ENCODE measurements at places on chromosomes 16 and 17.

- DNase-seq, result no peak
These were observed 89.6 kb downstream of the CDC27 start for GRCh38 chr17:47099451-47099986.

- DNase-seq, result no peak
These were observed 5.1 kb upstream of the KRT16 start for GRCh38 chr17:41617698-41618097.

GRCh38 chr17:50817838-50818237 is 17.5 kb upstream of the WFIKKN2 start:
- no peak for DNase-seq

DNA sequence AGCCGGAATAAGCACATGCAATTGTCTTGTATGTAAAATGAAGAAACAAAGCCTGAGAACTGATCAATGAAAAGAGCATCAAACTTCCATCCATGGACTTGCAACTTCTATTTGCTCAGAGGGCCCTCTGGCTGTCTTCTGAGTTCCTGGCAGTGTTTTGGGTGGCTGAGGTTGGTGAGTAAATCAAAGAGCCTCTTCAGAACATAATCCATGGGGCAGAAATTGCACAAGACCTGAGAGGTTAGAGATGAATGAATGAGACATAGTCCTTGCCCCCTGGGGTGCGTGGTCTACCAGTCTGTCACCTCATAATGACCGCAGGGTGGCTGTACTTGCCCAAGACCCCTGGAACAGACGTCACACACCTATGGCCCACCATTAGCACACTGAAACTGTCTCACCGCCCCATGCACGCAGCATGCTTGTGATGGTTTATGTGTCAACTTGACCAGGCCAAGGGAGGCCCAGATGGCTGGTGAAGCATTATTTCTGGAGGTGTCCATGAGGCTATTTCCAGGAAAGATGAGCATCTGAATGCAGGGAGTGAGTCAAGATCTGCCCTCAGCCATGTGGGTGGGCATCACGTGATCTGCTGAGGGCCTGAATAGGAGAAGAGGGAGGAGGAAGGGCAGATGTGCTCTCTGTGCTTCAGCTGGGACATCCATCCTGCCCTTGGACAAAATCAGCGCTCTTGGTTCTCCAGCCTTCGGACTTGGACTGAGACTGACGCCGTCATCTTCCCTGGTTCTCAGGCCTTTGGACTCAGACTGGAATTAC is 8.3 kb downstream of the PIK3R6 start:
- no peak for DNase-seq

DNA sequence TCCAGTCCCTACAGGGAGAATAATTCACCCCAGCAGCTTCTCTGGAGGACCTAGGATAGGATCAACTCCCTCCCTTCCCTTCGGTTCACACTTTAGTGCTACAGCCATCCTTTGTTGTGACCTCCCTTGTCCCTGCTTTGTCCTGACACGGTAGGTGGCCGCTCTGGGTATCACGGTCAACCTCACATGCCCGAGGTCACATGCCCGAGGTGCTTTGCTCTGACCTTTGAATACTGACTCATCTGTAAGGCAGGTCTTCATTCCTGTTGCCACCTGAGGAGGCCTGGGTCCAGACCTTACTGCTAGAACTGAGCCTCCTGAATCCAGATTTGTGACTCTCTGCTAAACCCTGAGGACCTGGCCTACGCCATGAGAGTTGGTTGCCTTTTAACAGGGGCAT is 19.7 kb downstream of the ALKBH5 start:
- no peak for DNase-seq

DNA sequence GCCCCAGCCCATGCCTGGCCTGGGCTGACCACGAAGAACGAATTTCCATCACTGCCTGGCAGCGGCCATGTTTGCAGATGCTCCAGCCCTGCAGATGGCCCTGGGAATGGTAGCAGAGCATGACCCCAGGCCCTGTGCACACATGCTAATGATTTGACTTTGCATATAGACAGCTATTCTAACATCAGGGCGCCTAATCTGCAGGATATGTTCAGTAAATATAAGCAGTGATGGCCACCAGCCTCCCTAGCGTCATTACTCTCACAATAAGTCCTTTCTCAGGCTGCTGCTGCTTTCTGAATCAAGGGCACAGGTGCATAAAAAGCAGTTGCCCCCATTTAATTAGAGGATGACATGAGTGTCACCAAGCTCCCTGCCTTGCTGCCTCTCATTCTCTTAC is 24.2 kb downstream of the DNAH9 start:
- no peak for DNase-seq

- DNase-seq, result no peak
These were observed 1.1 kb downstream of the SRSF1 start for GRCh38 chr17:58005728-58006559.

GRCh38 chr17:74042744-74043486 is 160.6 kb upstream of the RPL38 start:
- DNase-seq, result peak; percentile 2

DNA sequence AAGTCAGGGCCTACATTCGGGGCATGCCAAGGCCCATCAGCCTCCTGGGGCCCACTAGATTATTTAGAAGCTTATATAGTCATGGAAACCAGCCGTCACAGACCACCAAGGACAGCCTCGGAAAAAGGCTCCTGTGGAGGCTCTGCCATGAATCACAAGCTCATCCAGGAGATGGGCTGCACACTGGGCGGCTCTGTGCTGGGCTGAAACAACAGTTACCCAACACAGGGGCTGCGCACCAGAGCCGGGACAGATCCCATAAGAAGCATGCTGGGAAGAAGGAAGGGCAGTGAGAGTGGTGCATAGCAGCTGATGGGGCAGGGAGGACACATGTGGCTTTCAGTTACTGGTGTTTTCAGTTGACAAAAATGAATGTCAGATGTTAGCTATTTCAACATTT is 67.7 kb upstream of the GSG1L start:
- DNase-seq, result no peak

GRCh38 chr17:78738278-78738677 is 43.8 kb downstream of the CYTH1 start:
- DNase-seq, result no peak

GRCh38 chr16:28052274-28053128 is 11.0 kb downstream of the GSG1L start:
- no peak for DNase-seq

GRCh38 chr17:61583242-61583641 is 7.8 kb downstream of the NACA2 start:
- no peak for DNase-seq

DNA sequence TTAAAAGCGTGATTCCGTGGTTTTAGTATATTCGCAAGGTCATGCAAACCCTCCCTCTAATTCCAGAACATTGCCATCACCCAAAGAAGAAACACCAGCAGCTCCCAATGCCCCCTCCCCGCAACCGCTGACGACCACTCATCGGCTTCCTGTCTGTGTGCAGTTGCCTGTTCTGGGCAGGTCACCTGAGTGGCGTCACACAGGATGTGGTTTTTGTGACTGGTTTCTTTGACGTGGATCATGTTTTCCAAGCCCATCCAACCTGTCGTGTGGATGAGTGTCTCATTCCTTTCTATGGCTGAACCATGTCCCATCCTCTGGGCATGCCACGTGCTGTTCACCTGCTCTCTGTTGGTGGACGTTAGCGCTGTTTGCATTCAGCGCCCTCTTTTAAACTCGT is 8.2 kb upstream of the ATP2C2 start:
- peak; percentile 6 for DNase-seq

DNA sequence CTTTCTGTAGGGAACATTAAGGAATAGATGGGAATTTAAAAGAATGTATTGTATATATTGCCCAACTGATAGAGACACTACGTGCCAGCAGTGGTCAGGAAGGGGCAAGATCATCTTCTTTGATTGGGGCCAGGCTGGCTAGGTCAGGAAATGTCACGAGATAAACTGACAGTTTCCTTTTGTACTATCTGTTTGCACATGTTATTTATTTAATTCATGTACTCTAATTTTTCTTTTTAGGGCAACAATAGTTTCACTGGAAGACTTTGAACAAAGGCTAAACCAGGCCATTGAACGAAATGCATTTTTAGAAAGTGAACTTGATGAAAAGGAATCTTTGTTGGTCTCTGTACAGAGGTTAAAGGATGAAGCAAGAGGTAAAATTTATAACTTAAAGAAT is 12.6 kb downstream of the NDEL1 start:
- no peak for DNase-seq

DNA sequence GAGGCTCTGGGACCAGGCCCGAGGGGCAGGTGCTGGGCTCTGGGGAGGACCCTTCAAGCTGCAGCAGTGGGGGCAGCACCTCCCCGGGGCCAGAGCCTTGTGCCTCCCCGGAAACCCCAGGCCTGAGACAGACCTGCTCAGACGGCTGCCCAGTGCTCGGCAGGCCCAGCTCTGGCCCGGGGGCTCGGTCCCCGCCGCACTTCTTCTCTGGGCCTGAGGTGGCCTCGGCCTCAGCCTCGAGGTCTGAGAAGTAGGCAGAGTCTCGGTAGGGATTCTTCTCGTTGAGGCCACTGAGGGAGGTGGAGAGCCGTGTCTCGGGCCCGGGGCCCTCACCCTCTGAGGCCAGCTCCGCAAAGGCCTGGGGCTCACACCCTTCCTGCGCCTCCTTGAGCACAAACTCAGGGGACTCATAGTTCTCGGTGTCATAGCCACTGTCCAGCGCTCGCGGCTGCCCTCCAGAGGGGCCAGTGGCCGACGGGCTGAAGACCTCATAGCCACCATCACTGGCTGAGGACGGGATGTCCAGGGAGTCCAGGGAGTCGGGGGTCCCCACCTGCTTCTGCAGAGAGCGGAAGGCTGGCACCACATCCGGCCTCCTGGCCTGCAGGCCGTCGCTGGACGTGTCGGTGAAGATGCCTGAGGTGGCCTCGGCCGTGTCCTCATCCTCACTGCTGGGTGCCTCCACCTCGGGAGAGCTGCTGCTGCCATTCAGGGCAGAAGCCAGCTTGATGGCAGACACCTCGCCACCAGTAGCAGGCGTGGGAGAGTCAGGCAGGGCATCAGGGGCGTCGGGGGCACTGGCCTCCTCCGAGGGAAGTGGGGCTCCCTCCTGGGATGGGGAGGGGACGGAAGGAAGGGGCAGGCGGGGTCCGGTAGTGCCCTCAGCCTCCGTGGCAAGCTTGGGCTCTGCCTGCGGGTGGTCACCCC is 44.3 kb upstream of the PVALEF start:
- no peak for DNase-seq

DNA sequence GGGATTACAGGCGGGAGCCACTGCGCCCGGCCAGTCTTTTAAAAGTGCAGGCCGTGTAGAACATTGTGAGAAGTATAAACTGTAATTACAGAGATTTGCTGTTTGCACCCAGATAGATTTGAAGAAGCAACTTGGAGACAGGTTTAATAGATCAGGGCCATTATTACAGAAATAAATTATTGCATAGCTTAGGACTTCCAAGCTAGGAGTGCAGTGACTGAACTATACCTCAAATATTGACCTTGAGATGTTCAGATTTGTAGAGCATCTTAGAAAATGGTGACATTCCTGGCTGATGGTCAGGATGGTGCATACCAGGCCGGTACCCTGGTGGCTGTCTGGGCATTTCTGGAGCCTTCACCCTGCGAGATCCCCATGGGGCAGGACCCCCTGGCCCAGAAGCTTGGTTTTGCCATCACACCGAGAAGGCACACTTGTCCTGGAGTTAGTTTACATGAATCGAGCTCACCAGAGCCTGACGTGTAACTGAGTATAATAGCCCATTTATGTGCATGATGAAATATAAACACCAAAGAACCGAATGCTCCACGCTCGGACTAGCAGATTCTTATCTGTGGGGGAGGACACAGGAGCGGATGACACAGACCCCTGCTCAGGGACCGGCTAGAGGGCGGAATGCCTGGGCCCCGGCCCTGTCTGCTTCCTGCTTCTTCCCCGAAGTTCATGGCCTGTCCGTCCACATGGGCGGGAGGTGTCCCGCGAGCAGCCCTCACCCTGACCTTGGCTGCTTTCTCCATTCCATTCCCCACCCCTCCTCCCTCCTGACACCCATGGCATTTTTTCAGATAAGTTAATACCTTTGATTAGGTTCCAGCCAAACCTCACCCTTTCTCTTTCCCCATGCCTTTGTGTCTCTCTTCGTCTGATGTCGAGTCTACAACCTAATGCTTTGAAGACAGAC is 32.1 kb downstream of the CCDC40 start:
- DNase-seq, result no peak

GRCh38 chr17:48002266-48002915 is 31.5 kb downstream of the CDK5RAP3 start:
- DNase-seq, result no peak

DNA sequence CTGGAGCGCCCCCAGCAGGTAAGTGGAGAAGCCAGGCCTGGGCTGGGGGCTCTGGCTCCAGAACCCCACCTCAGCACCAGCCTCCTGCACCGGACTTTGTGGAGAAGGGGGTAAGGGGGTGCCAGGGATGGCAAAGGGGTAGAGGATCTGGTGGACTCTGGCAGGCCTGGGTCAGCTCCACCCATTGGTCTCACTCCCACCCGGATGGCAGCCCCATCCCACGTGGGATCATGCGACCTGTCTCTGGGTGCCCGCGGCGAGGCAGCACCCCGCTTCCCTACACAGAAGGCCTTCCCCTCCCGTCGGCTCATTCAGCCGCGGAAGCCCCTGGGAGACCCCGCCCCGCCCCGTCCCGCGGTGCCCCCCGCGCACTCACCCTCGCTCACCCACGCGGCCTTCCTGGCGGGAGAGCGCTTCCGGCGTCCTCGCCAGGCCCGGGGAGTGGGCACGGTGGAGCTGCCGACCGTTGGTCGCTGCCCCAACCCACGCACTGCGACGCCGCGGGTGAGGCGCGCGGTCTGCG is 498 bp upstream of the PLEKHG4 start:
- no peak for DNase-seq

- DNase-seq, result no peak
These were observed 25.0 kb upstream of the SPPL2C start for GRCh38 chr17:45819632-45820031.

DNA sequence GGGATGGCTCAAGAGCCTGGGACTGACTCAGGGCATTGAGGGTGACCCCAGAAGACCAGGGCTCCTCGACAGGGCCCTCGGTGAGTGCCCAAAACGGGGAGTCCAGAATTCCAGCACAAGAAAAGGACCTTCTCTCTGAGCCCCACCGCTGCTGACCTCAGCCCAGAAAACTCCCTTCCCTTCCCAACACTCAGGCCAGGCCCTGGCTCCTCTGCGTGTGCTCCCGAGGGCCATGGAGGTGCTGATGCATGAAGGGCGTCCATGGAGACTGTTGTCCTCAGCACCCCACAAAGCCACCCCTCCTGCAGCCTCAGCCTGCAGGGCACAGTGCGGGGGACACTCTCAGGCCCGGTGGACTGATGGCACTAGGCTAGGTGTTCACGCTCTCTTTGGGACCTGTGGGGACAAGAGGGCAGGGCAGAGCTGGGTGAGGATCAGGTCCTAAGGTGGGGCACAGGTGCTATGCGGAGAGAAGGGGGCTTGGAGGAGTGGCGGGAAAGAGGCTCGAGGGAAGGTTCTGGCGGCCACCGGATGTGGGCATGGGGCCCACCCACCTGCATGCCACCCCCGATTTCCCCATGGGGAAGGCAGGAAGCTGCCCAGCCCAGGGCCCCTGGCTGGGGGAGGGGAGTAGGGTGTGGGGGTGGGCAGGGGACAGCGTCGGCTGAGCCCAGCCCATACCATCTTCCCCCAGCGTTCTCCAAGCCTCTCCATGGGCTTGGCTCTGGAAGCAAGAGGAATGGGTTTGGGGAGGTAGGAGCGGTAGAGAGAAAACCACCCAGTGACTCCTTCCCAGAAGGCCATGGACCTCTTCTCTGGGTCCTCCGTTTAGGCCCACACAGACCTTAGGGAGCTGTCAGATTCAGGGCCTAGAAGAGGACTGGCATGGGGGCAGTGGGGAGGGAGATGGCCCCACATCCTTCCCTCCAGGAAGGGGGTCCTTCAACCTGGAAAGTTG is 4.5 kb upstream of the TSPOAP1 start:
- DNase-seq, result peak; percentile 75

- no peak for DNase-seq
These were observed 1.5 kb upstream of the SREBF1 start for GRCh38 chr17:17837966-17838962.

- DNase-seq, result no peak
These were observed 58.3 kb downstream of the RAI1 start for GRCh38 chr17:17739388-17740066.

All from stimulated activated CD4-positive, alpha-beta T cell treated with anti-CD3 and anti-CD28 coated beads, Interleukin-4, amount 100 ng/mL, for 4 hours (primary cell).